ENCODE measurements at places on chromosomes 4 and X.

DNA sequence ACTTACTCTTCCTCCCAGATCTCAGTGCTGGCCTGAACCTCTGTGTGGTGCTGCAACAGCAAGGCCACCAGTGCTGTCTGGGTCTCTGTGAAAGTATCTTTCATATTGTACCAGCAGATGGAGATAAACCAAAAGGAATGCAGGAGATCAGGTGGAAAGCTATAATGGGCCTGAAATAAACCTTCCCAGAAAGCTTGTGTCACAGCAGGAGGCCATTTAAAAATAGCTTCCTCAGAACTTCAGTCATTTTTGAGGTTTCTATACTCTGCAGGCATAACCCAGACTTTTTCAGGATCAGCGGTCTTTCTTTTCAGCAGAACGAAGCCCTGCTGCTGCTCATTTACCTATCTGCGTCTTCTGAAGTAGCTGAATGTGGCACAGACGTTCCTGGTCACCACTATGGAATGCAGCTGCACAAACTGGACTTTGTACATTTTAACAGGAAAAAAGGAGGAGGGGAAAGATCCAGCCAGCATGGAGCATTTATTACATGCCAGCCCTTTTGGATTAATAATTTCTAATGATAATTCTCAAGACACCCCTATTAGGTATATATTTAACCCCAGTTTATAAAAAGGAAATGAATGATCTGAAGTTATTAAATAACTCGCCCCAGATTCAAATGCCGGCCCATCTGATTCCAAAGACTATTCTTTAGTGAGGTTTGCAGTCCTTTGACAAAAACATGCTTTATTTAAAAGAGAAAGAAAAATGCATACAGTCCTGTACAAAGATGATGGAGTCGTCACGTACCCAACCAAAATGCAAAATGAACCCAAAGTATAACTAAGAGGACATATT is 119.7 kb downstream of the NFKB1 start:
- DNase-seq = no peak

- no peak for DNase-seq
These were observed 61.8 kb downstream of the ZNF732 start for GRCh38 chr4:243426-243825.

DNA sequence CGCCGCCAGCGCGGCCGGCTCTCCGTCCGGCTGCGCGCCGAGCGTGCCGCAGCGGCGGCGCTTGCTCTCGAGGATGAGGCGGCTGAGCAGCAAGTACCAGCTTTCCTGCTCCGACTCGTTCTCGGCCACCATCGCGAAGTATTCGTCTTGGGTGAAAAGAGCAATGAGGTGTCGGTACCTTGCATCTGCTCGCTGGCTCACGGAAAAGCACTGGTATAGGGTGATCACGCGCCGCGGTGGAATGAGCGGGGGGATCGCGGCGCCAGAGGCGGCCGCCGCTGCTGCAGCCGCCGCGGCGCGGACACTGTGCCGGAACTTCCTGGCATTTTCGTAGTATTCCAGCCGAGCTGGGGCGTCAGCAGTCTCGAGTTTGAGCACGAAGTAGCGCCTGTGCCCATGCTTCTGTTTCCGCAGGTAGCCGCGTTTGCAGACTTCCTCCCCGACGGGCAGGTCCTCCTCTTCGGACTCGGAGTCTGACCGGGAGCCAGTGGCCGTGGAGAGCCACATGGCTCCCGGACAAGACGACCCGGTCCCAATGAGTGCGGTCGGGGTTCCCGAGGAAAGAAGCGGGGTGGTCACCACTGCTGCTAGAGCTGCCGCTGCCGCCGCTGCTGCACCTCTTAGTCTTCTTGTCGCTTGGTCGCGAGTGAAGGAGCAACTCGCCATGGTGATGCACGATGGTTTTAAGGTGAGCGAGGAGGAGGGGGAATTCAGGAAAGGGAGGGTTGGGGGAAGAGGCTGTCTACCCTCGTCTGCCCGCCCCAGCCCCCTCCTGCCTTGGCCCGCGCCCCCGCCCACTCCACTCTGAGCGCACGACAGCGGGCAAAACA is 469 bp downstream of the IRS4 start:
- DNase-seq = no peak

GRCh38 chr4:26071688-26072087 is 157.7 kb downstream of the SMIM20 start:
- DNase-seq = no peak

GRCh38 chr4:138205531-138206233 is 36.5 kb downstream of the SLC7A11 start:
- DNase-seq = no peak

GRCh38 chr4:54189140-54189539 is 40.0 kb upstream of the PDGFRA start:
- no peak for DNase-seq

DNA sequence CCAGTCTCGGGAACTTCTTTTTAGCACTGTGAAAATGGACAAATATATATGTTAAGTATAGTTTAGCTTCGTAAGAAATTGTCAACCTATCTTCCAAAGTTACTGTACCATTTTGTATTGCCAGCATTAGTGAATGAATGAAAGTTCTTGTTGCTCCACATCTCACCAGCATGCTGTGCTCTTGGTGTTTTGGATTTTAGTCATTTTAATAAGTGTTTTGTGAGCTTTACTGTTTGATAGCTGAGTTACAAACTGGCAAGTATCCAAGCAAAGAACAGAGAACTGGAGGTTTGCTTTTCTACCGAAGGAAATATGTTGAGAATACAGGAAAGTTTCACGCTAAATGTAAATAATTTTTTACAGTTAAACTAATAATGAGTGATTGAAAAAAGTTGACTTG is 33.0 kb downstream of the SNCA start:
- DNase-seq = no peak

DNA sequence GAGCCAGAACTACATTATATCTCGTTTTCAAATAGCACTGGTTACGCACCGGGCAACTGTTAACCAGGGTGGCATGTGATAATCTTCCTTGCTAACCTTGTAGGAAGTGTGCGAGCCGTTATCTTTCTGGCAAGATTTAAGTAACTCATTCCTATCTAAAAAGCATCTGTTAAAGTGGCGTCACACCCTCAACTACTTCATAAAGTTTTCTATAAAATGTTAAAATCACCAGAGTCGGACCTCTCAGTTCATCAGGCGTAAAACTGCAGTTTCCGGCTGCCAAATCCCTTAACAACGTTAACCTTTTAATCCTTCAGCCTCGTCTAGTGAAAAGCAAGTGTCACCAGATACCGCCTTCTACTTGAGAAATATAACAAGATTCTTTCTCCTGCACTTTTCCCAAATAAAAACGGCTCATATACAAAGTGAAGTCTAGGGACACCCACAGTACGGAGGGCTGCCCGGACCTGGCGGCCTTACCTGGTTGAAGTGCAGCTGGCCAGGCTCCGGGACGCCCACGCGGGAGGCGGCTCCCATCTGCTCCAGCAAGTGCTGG is 1.2 kb downstream of the SLC39A8 start:
- DNase-seq = no peak

GRCh38 chr4:38333219-38333618 is 330.8 kb upstream of the KLF3 start:
- DNase-seq = no peak

GRCh38 chrX:153642655-153643430 is 4.2 kb upstream of the DUSP9 start:
- no peak for DNase-seq

DNA sequence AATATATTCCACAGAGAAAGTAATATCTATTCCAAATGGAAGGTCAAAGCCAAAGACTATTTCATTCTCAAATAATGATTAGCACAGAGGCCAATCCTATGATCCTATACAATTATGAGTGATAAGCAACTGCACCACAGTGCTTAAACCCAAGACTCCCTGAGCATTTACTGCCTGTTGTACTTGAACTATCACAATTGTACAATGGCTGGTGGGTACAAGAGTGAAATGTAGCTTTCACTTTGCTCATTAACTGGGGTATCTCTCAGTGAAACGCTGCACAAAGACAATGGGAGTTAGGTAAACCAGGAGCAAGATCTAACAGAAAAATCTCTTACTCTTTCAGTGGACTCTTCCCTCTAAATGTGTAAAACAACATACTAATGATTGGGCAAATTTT is 24.3 kb downstream of the ABCG2 start:
- no peak for DNase-seq

DNA sequence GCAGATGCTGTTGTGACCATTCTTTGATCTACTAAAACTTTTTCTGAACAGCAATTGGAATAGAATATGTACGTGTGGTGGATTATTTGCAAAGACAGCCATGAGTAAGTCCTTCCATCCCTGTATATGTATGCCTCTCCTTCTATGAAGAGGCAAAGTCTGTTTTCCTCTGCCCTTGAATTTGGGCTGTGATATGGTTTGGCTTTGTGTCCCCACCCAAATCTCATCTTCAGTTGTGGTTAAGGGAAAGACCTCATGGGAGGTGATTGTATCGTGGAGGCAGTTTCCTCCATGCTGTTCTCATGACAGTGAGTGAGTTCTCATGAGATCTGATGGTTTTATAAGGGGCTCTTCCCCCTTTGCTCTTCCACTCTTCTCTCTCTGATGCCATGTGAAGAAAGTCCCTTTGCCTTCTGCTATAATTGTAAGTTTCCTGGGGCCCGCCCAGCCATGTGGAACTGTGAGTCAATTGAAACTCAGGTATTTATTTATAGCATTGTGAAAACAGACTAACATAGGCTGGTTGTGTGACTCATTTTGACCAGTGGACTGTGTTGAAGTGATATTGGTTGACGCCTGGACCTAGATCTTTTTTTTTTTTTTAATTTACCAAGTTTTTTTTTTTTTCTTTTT is 108.3 kb upstream of the CAMK2D start:
- DNase-seq = no peak

DNA sequence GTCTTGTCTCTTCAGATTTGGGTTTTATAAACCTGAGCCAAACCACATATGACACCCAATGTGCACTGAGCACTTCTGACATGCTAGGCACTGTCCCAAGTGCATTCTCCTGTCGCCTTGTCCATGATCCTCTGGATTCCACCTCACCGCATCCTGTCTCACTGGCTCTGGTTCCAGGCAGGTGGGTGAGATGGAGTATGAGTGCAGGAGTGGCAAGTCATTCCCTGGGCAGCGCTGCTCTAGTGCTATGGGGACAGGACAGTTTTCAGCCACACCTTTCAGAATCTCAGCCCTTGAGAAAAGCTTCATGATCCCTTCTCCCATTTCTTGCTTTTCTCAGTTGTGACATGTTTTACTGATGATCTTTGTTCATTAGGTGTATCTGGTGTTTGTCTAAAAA is 66.4 kb downstream of the NSD2 start:
- no peak for DNase-seq

DNA sequence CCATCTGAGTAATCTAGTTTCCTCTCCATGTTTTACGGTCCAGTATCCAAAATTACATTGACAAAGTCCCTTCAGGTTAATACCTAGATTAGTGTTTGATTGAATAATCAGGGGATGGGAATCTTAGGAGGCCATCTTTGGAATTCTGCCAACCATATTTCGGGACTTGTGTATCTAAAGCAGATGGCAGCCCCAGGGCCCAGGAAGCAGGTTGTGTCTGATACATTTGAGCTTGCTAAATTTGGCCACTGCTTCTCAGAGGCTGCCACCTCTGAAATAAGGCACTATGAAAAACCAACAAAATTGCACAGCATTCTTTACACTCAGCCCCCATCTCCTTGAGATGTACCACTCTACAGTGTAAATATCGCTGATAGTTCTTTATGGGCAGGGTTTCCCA is 102.1 kb downstream of the ASB9 start:
- DNase-seq = no peak

- no peak for DNase-seq
These were observed 34.5 kb upstream of the PLA2G12A start for GRCh38 chr4:109764376-109764775.

DNA sequence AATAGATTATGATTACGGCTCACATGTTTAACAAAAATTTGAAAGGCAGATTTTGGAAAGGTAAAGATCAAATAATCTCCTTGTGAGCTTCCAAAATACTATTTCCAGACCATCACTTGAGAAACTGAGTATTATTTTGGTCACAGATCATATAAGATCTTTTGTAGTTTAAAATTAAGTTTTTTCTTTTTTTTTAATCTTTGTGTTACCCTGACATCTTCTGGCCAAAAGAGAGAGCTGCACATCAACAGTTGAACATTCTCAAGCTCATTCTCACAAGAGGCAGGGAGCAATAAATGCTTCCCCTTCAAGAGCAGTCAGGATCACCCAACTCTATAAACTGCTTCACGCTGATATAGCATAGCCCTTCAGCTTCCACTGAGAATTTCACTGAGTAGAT is 15.9 kb downstream of the TMEM192 start:
- no peak for DNase-seq

- DNase-seq = no peak
These were observed 88.3 kb upstream of the PDLIM3 start for GRCh38 chr4:185623444-185624258.

GRCh38 chr4:6855692-6856297 is 53.8 kb upstream of the TBC1D14 start:
- DNase-seq = no peak

GRCh38 chr4:992297-993110 is 700 bp downstream of the SLC26A1 start:
- no peak for DNase-seq

- DNase-seq = no peak
These were observed 93.9 kb upstream of the JADE1 start for GRCh38 chr4:128715616-128716015.

GRCh38 chr4:145860446-145860845 is 78.2 kb downstream of the ZNF827 start:
- no peak for DNase-seq

GRCh38 chrX:71955530-71956120 is 45.0 kb downstream of the NHSL2 start:
- DNase-seq = no peak

DNA sequence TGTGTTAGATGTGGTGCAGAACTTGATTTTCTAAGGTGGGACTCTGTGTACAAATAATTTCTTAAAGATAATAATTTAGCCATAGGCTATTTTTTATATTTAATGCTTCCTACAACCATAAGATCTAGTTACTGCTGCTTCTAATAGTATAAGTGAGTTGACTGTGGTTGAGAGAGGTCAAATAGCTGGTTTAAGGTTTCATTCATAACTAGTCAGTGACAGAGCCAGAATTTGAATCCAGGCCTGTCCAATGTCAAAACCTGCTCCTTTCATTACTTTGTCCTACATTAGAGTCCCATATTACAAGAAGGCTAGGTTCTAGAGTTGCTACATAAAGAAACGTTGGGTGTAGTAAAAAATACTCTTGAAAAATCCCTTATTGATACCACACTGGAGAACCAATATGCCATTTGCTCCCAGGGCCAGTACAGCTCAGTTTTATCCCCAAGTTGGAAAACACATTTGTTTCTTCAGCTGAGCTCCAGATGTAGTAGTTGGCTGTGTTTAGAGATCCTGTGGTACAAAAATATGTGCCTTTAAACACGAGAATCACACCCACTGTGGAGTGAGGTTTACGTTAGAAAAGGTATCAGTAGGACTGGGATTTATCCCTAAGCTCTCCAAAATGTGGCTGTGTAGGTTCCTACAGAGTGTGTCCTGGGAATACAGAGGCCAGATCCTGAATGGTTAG is 84.3 kb downstream of the REPS2 start:
- DNase-seq = no peak

Data from cortex of kidney (tissue), 1 donor.